Breast epithelium (tissue), 4 donors: ENCODE measurements at places on chromosomes 2 and 18. TPM values are rescaled to one million over a fixed set of nuclear protein-coding genes. Genes with fewer than 3 reads are reported as not detected.

- no peak overlapping the region for H3K4me3 ChIP-seq
- no peak overlapping the region for H3K27ac ChIP-seq
- no peaks in the 10 kb centered on the region for H3K27me3 ChIP-seq
Observed at GRCh38 chr2:211748339-211748738, 790.3 kb downstream of the ERBB4 start.

DNA sequence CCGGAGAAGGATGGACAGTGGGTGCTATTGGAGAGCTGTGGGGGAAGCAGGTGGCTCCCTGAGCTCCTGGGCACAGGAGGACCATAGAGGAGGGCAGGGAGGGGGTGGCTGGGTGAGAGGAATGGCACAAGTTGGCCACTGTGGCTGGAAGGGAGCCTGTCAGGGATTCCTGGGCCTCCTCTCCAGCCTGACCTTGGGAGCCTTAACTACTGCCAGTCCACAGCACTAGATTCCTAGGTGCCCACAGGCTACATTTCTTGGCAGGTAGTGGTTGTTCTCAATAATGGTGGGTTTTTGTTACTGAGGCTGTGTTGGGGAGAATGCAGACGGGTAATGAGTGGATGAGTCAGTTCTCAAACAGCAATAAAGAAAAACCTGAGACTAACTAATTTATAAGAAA, 26.0 kb downstream of the EFHD1 start:
- peak overlapping the region; percentile 64 for H3K27ac ChIP-seq
- no peaks in the 10 kb centered on the region for H3K27me3 ChIP-seq
- DNase-seq: no peak
- no peaks in the 10 kb centered on the region for H3K36me3 ChIP-seq
- no peak overlapping the region for H3K4me3 ChIP-seq
- peaks cover 3% of the 10 kb centered on the region for H3K4me1 ChIP-seq

DNA sequence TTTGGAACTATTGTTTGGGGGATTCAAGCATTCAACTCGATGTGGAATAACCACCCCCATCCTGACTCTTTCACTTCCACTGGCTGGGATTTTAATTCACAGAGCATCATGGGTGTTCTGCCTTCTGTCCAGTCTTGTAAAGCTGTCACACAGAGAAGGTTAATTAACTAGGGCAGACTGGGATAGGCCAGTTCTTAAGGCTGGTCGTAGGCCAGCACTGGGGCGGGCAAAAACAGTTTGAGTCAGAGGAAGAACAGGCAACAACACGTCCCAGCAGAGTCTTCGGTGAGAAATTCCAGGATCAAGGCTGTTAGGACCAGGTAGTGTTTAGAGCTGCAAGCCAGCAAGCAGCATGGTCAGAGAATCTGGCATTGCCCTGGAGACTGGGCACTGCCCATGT, 4.0 kb upstream of the RNF152 start:
- DNase-seq: peak; percentile 85
- H3K27ac ChIP-seq: peak overlapping the region; percentile 67
- H3K27me3 ChIP-seq: no peaks in the 10 kb centered on the region
- H3K4me1 ChIP-seq: no peaks in the 10 kb centered on the region
- no peaks in the 10 kb centered on the region for H3K36me3 ChIP-seq
- no peak overlapping the region for H3K4me3 ChIP-seq

DNA sequence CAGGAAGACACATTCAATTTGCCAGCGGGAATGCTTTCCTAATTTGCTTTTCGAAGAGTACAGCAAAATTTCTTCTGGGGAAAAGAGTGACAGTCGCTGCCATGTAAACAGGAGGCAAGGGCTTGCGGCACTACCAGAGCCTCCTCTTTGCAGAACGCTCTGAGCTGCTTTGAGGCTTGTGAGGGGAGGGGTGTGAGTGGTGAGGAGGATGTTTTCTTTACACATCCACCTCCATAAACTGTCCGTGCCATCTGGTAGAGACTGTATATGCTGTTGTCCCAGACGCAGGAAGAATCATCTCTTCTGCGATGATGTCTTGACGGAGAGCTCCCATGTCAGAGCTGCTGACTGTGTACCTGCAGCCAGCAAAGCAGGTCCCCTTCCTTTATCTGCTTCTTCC, 138.0 kb downstream of the SOCS6 start:
- no peaks in the 10 kb centered on the region for H3K27me3 ChIP-seq
- H3K4me1 ChIP-seq: peaks cover 8% of the 10 kb centered on the region
- no peak for DNase-seq
- no peak overlapping the region for H3K4me3 ChIP-seq

- H3K27ac ChIP-seq: no peak overlapping the region
- no peaks in the 10 kb centered on the region for H3K36me3 ChIP-seq
- no peaks in the 10 kb centered on the region for H3K27me3 ChIP-seq
- no peak overlapping the region for H3K4me3 ChIP-seq
Observed at GRCh38 chr2:181992776-181993175, 7.1 kb downstream of the PPP1R1C start.

DNA sequence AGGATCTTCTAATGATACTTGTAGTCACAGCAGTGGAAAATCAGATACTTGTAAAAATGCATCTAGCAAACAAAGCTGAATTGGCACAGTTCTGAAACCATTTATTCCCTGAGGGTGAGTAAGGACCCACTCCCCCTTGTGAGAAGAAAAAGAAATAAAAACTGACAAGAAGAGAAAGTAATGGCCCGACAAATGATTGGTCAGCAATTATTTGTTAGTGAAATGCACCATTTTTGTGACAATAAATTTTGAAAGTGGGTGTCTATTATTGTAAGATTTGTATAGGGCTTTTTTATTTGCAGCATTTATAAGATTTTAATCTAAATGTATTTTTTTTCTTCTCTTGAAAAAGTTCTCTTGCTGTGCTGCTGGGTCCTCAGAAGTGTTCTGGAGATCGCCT, 600.8 kb downstream of the STK39 start:
- no peak overlapping the region for H3K4me3 ChIP-seq
- no peaks in the 10 kb centered on the region for H3K36me3 ChIP-seq
- H3K27ac ChIP-seq: no peak overlapping the region
- H3K27me3 ChIP-seq: no peaks in the 10 kb centered on the region
- no peaks in the 10 kb centered on the region for H3K4me1 ChIP-seq

DNA sequence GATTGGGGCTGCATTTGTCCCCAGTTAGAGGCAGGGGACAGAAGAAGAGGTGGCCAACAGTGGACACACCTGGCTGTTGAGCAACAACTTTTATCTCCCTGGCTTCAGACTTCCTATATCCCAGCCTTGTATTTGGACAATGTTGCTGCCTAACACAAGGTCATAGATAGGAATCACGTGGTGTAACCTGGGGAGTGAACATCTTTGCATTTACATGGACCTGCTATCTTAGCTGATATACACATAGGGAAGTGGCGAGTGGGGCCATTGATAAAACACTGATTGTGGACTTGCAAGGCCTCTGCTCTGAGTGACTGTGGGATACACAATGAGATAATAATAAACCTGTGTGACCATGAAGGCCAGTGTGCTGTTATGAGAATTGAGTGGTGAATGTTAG, 26.9 kb downstream of the RAPGEF4 start:
- no peaks in the 10 kb centered on the region for H3K27me3 ChIP-seq
- H3K4me3 ChIP-seq: no peak overlapping the region
- no peaks in the 10 kb centered on the region for H3K36me3 ChIP-seq
- no peaks in the 10 kb centered on the region for H3K4me1 ChIP-seq
- no peak for DNase-seq

Gene YES1
- 108 TPM for total RNA-seq

- DNase-seq: no peak
- H3K27me3 ChIP-seq: no peaks in the 10 kb centered on the region
- H3K4me1 ChIP-seq: no peaks in the 10 kb centered on the region
- no peak overlapping the region for H3K27ac ChIP-seq
- H3K36me3 ChIP-seq: no peaks in the 10 kb centered on the region
Observed at GRCh38 chr2:145032791-145033190, 512.9 kb upstream of the ZEB2 start.

Gene CSRNP3
- 2.0 TPM for total RNA-seq

GRCh38 chr2:53233759-53234547, 533.7 kb upstream of the CHAC2 start:
- no peaks in the 10 kb centered on the region for H3K4me1 ChIP-seq
- no peak overlapping the region for H3K4me3 ChIP-seq
- H3K27ac ChIP-seq: no peak overlapping the region
- DNase-seq: no peak
- H3K36me3 ChIP-seq: no peaks in the 10 kb centered on the region

Gene TMEM17
- 2.3 TPM for total RNA-seq

- no peaks in the 10 kb centered on the region for H3K36me3 ChIP-seq
- no peak overlapping the region for H3K4me3 ChIP-seq
- no peak for DNase-seq
- no peaks in the 10 kb centered on the region for H3K27me3 ChIP-seq
- no peaks in the 10 kb centered on the region for H3K4me1 ChIP-seq
Observed at GRCh38 chr2:213429516-213429915, 145.3 kb downstream of the SPAG16 start.

- no peaks in the 10 kb centered on the region for H3K4me1 ChIP-seq
- H3K27ac ChIP-seq: no peak overlapping the region
- no peaks in the 10 kb centered on the region for H3K27me3 ChIP-seq
- no peaks in the 10 kb centered on the region for H3K36me3 ChIP-seq
Observed at GRCh38 chr2:116696223-116696622, 1118.3 kb upstream of the DDX18 start.

GRCh38 chr2:45207101-45207500, 197.8 kb upstream of the SIX2 start:
- no peak overlapping the region for H3K27ac ChIP-seq
- DNase-seq: no peak
- no peaks in the 10 kb centered on the region for H3K36me3 ChIP-seq

DNA sequence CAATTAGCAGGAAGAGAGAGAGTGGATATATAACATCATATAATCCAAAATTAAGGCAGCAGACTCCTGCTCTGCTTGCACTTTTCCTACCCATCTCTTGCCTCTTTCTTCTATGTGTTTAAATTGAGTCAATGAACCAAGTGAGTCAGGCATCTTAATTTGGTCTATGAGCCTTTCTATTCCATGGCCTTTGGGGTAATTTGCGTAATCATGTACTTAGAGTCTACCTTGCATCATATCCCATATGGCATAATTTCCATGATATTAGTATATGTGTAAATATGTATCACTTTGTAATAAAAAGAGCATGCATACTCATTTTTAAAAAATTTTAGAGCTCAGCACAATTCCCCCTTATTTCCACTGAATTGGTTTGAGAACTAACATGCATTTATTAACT, 555.2 kb downstream of the STK39 start:
- DNase-seq: no peak
- H3K27me3 ChIP-seq: no peaks in the 10 kb centered on the region
- H3K27ac ChIP-seq: no peak overlapping the region
- H3K36me3 ChIP-seq: no peaks in the 10 kb centered on the region

Gene MEP1B
- 0.33 TPM for total RNA-seq

DNA sequence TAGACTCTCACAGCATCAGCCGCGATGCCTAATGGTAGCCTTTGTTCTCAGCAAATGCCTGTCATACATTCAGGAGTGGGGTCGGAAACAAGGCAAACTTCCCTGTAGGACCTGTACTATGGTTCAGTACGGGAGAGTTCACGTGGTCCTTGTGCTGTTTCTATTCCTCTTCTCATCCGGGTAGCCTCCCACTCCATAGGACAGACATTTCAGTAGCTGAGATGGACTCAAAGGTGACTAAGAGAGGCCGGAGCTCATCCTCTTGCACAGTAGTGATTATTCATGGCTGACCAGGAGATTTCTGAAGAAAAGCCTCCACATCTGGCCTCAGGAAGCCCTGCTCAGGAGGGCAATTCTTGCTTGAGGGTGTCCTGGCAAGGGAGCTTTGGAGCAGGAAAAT, 117.8 kb upstream of the SPRED2 start:
- no peak for DNase-seq
- H3K27me3 ChIP-seq: no peaks in the 10 kb centered on the region
- H3K4me1 ChIP-seq: no peaks in the 10 kb centered on the region
- H3K36me3 ChIP-seq: no peaks in the 10 kb centered on the region

GRCh38 chr18:23210526-23210925, 75.2 kb downstream of the CABLES1 start:
- H3K27ac ChIP-seq: no peak overlapping the region
- H3K27me3 ChIP-seq: no peaks in the 10 kb centered on the region
- no peak for DNase-seq
- no peaks in the 10 kb centered on the region for H3K4me1 ChIP-seq

DNA sequence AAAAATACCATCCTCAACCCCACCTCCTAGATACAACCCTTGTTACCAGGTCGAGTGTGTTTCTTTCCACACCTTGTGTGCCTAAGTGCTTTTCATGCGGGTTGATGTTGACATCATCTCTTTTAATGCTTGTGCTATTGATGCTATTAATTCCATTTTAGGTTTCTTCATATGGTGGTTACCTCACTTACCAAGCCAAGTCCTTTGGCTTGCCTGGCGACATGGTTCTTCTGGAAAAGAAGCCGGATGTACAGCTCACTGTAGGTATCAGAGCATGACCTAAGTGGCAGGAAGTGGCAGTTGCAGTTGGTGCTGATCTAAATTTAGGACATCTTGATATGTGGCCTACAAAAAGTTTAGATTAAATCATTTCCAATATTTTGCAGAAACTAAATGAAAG, 149.9 kb upstream of the TTC39C start:
- no peaks in the 10 kb centered on the region for H3K27me3 ChIP-seq
- H3K36me3 ChIP-seq: no peaks in the 10 kb centered on the region
- H3K4me3 ChIP-seq: no peak overlapping the region
- H3K4me1 ChIP-seq: no peaks in the 10 kb centered on the region

Gene SCG2
- 0.32 TPM for total RNA-seq

Gene RBM44
- total RNA-seq: 2.5 TPM

Gene SPP2
- total RNA-seq: not detected

Gene ANKRD62
- not detected for total RNA-seq

Gene HRH4
- not detected for total RNA-seq

Gene LOXHD1
- total RNA-seq: 0.80 TPM

DNA sequence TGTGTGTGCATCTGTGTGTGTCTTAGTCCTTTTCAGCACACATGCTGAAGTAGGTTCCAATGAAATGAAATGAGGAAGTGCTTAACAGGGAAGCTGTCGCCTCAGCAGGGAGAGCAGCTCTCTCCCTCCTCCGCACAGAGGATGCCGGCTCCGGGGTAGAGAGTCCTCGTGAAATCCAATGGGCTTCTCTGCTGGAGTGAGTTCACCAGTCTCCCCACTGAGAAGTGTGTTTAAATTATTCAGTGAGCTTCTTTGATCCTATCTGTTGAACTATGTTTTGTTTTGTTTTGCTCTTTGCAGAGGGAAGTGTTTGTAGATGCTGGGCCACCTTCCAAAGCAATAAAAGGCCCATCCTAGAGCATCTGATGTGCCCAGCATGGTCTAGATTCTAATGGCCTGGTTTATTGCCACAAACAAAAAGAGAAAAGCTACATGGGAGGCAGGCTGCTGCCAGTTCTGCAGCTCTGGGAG, 6.7 kb downstream of the PPP1R7 start:
- H3K4me3 ChIP-seq: no peak overlapping the region
- no peaks in the 10 kb centered on the region for H3K36me3 ChIP-seq
- no peaks in the 10 kb centered on the region for H3K27me3 ChIP-seq
- DNase-seq: no peak
- H3K27ac ChIP-seq: no peak overlapping the region

- H3K4me1 ChIP-seq: no peaks in the 10 kb centered on the region
- H3K36me3 ChIP-seq: no peaks in the 10 kb centered on the region
- no peaks in the 10 kb centered on the region for H3K27me3 ChIP-seq
Observed at GRCh38 chr2:124296470-124296869, 271.4 kb downstream of the CNTNAP5 start.
